ENCODE measurements at places on chromosomes 3 and 15.

- no peak for DNase-seq
Observed at GRCh38 chr3:99418709-99419108, 219.7 kb upstream of the COL8A1 start.

DNA sequence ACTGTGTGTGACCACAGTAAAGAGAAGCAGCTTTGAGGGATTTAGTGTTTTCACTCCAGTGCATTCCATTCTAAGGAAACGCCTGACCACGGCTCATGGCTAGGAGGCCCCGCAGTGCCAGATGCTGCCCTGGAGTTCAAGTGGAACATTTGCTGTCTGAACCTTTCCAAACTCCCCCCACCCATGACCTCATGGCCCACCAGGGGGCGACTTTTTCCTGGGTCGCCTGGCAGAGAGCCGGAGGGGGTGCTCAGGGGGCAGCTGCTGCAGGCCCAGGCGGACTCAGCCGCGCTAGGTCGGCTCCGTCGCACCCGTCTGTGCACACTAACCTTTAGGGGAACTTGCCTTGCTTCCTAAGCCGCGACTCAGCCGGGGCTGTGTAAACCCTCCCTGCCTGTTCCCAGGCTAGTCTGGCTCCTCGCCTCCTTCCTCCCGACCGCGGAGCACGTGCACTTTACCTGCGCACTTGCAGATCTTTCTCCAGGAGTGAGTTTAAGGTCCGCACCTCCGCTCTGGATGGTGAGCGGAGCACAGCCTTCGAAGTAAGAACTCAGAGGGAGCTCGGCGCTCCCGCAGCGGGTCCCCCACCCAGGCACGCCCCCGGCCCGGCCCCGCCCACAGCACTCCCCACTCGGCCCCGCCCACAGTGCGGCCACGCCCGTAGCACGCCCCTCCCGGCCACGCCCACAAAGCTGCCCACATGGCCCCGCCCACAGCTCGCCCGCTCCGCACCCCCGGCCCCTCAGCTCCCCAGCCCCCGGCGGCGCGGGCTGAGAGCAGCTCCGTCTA is at the start of gene OCA2:
Gene OCA2, minus strand, starts transcription at position 550 of the 789 bp plus-strand sequence. CDS start 17,441 bp downstream, outside the sequence.
- peak; percentile 83 for DNase-seq

DNA sequence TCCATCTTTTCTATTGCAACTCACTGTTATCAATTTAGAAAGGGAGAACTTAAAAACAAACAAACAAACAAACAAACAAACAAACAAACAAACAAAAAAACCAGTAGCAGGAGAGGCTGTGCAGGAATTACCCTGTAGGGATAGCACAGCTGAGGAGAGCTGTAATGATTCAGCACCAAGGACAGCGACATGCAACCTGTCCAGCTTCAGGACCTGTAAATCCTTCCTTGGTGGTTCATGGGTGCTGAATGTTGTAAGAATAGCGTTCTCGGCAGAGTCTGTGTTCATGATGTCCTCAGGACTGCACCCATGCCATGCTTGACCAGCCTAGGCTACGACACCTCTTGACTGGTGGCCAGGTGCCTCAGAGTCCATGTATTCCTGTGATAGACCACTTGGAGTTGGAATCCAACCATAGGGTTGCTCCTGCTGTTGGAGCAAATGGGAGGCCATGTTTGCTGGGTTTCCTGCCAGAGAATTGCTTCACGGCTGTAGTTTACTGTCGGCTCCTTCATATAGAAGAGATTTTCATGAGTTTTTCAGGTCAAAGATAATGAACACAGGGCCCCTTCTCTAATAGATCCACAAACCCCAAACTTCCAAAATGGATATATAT is 65.9 kb downstream of the CACNA2D3 start:
- peak; percentile 59 for DNase-seq

DNA sequence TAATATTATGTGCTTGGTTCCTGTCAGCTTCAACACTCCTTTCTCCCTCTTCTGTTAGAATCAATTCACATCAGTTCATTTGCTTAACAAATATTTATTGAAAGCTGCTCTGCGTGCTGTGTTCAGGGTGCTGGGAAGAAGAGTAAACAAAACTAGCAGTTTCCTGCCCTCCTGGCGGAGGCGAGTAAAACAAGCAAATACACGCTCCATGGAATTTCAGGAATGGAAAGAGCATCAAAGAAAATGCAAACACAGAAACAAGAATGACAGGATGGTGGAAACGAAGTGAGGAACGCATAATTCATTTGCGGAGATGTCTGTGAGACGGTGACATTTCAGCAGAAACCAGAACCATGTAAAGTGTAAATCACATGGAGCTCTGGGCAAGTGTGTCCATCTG is 49.4 kb upstream of the SPTSSB start:
- DNase-seq, result peak; percentile 55

DNA sequence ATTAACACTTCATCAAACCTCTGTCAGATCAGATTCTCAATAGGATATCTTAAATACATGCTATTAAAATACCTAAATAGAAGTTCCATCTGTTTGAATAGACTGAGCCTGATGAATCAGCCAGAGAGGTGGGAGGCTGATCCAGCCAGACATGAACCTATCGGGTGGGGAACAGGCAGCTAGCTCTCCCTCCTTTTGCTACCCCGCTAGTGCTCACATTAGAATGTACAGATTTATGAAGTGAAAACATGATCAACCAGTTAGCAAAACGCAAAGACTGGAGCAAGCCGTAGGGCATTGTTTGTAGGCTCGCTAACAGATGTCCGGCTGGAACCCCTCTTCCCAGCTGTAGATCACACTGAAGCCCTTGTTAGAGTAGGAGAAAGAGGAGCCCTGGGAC is 54.4 kb downstream of the GTF2E1 start:
- DNase-seq, result no peak

DNA sequence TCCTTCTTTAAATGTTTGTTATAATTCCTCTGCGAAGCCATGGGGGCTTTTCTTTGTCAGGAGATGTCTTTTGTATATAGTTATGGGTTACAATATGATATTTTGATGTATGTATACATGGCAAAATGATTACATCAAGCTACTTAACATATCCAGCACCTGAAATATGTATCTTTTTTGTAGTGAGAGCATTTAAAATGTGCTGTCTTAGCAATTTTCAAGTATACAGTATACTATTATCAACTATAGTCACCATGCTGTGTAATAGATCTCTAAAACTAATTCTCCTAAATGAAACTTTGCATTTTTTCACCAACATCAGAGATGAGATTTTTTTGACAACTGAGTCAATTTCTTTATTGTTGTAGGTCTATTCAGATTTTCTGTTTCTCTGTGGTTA is 77.2 kb downstream of the STXBP5L start:
- DNase-seq, result no peak

GRCh38 chr15:100895721-100896120 is 16.1 kb downstream of the ALDH1A3 start:
- no peak for DNase-seq

DNA sequence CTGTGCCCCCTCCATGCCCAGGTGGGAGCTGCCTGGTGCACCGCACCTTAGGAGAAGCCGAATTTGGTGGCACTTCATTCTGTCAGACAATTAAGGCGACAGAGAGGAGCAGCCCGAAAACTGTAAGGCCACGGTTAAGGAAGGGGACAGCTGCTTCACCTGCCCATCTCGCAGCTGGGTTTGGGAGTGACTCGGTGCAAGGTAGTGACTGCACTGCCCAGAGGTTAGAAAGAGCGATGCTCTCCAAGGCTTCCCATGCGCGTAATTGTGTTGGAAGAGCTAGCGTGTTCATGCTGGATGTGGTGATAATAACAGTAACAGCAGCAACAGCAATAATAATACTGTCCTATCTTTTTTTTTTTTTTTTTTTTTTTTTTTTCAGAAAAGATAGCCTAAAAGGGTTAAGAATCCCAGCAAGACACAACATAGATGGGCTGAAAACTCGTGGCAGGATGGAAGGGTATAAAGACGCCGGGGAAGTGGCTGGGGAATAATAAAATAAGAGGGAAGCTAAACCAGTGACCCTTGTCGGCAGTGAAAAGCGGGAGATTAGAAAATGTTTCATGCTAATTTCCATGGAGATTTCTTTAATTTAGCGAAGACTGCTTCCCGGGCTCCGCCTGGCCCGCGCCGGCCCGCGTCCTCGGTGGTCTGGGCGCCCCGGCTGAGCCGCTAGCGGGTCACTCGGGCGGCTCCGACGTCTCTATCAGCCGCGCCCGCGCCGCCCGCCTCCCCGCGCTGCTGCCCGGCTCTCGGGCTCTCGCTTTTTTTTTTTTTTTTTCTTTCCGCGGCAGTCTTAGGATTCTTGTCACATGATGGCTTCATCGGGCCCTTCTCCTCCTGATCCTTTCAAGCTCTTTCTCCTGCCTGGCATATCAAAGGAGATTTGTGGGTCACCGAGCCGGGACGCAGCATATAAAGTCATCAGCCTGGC is 617.1 kb downstream of the NR2F2 start:
- DNase-seq, result no peak

DNA sequence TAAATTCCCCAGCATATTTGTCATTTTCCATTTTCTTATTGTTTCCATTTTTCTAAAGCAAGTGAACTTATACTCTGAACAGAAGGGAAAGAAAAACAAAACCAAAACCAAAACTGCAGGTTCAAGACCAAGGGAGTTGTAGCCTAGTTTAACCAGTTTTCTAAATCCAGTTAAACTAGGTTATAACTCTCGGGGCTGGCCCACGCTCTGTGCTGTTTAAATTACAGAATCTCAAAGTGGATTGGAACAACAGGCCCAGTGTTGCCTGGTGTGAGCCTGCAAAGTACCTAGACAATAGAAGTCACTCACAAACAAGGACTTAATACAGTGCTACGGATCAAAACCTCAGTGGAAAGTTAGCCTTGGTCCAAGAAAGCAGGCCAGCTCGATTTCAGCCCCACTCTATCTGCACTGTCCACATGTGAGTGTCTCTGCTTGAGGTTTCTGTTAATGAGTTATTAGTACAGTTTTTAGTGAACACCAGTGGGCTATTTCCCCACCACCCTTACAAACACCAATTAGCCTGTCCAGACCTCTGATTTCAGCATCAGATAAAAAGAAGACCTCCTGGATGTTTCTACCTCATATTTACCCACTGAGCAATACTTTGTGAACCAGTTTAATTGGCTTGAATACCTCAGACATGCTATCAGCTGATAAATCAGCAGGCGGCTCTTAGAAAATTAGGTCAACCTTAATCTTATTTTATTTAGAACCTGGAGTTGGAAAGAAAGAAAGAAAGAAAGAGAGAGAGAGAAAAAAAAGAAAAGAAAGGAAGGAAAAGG is 93.8 kb upstream of the PDZRN3 start:
- no peak for DNase-seq

- no peak for DNase-seq
Observed at GRCh38 chr15:59699810-59700431, 10.8 kb upstream of the BNIP2 start.

DNA sequence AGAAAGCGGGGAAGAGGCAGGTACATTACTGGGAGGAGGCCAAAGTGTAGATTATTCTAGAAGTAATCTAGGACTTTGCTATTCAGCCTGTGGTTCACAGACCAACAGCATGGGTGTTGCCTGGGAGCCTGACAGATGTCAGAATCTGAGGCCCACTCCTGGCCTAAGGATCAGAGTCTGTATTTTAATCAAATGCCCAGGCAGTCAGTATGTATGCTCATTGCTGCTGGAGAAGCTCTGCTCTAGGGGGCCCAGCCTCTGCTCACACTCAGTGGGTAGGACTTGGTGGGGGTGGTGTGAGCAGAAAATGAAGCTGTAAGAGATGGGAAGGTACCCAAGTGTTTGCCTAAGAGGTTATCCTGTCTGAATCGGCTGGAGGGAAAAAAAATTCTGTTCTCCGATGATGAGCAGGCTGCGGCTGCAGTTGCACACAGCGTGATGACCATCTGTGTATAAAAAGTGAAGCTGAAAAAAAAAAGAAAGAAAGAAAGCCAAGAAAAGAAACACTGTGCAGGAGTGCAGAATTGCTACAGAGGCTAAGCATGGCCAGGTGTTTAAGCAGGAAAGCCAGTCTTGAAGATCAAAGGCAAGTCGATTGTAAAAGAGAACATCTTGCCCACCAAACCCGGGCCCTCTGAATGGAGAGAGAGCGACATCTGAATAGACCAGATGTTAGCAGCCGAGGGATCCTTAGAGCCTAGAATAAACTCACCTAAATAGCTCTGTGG is 65.2 kb downstream of the EIF4E3 start:
- DNase-seq, result no peak

Measured in adipocyte (in vitro differentiated cells).